ENCODE measurements at places on chromosomes 6 and 20.

- no peak for DNase-seq
Measured at GRCh38 chr20:19750101-19750606, 7.9 kb upstream of the RIN2 start.

- no peak for DNase-seq
Measured at GRCh38 chr6:69917834-69918233, 51.5 kb downstream of the COL19A1 start.

- no peak for DNase-seq
Measured at GRCh38 chr6:21384216-21384615, 209.3 kb upstream of the SOX4 start.

DNA sequence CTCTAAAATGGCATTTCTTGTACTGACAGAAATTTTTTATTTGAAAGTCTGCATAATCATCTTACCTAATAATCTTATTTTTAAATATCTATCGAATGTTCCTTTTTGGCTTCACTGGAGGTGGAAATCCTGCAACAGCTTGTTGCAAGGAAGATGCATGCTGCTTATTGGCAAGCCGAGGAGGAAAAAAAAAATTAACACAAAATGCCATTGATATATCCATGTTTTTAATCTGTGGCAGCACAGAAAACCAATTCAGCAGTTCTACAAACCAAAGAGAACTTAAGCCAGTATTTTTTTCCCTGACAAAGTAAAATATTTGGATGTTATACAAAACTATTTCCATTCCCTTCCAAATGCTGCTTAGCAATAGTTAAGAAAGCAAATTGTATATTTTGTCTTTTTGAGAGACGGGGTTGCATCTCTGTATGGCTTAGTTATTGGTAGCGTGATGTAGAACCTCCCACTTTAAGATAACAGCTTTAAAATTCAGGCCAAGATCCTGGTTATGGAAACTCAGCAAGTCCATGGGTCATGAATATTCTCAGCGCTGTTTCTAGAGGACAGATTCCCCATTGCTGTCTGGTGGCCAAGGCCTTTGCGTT lies 231.4 kb downstream of the TMEM242 start:
- DNase-seq = no peak

- DNase-seq = no peak
Measured at GRCh38 chr6:3712827-3713665, 38.5 kb downstream of the PXDC1 start.

- no peak for DNase-seq
Measured at GRCh38 chr6:90253631-90254030, 43.0 kb downstream of the BACH2 start.

- DNase-seq = no peak
Measured at GRCh38 chr20:15618110-15618509, 955.1 kb downstream of the KIF16B start.

DNA sequence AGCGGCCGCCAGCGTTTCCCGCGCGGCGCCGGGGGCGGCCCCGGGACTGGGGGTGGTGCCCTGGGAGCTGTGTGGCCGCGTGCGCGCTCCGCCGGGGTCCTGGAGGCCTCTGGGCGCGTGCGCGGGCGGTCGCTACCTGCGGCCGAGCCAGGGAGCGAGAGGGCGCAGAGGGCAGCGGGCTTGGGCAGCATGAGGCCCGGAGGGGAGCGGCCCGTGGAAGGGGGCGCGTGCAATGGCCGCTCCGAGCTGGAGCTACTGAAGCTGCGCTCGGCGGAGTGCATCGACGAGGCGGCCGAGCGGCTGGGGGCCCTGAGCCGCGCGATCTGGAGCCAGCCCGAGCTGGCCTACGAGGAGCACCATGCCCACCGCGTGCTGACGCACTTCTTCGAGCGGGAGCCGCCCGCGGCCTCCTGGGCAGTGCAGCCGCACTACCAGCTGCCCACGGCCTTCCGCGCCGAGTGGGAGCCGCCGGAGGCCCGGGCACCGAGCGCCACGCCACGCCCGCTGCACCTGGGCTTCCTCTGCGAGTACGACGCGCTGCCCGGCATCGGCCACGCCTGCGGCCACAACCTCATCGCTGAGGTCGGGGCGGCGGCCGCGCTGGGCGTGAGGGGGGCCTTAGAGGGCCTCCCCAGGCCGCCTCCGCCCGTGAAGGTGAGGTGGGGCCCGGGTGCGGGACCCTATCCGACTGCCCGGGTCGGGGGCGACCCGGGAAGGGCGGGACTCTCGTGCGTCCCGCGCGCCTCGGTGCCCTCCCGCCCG lies at the start of gene PM20D2:
Gene PM20D2 (plus strand): TSS at position 100 of the 762 bp plus-strand sequence. CDS start 90 bp downstream, at position 190.
- DNase-seq = peak; percentile 67

DNA sequence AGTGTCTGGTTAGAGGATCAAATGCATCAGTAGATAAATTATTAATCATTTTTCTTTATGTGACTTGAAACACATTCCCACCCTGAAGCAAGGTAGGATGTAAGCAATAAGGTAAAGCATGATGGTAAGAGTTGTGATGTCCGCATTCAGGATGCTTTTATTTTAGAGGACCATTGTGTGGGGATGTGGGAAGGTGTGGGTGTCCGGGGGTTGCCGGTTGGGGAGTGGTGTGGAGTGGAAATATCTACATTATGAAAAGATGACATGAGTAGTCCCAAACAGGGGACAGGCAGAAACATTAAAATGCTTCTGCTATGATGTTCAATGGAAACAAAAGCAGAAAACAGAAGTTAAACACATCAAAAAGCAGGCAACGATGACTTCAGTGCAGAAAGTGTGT lies 215.4 kb downstream of the HIVEP2 start:
- no peak for DNase-seq

GRCh38 chr20:5140195-5140594 lies 13.4 kb downstream of the CDS2 start:
- DNase-seq = no peak

DNA sequence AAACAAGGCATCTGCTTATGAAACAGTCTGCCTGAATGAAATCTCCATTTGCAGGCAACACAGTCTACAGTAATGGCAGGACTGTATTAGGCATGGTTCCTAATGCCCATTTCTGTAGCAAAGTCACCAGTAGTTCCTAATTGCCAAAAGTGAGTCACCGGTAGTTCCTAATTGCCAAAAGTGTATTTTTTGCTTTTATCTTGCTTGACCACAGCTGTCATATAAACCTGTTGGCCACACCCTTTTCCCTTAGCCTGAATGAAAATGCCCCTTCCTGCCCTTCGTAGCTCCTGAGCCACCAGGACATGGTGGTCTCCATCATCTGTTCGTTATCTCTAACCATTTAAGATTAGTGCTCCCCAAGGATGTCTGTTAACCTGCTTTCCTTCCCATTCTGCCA lies 34.5 kb downstream of the MTHFD1L start:
- DNase-seq = no peak

GRCh38 chr6:41224800-41225199 lies 3.3 kb upstream of the TREML4 start:
- DNase-seq = no peak

DNA sequence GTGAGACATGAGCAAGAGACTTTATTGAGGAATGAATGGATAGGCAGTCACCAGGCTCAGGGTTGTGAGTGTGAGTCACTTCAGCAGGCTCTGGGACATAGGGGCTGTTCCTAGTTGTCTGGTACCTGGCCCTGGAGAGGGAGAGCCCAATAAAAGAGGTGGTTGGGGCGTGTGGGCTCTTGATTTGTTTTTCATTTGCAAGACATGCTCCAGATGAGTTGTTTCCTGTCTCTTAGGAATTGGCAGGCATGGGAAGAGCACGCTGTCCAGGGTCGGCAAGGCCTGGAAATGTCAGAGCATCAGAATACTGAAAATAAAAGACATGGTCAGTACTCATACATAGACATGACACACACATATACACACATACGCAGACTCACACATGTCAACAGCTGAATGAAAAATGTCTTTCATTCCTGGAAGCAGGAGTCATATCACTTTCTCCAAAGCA lies 166.3 kb upstream of the SULF2 start:
- DNase-seq = no peak

DNA sequence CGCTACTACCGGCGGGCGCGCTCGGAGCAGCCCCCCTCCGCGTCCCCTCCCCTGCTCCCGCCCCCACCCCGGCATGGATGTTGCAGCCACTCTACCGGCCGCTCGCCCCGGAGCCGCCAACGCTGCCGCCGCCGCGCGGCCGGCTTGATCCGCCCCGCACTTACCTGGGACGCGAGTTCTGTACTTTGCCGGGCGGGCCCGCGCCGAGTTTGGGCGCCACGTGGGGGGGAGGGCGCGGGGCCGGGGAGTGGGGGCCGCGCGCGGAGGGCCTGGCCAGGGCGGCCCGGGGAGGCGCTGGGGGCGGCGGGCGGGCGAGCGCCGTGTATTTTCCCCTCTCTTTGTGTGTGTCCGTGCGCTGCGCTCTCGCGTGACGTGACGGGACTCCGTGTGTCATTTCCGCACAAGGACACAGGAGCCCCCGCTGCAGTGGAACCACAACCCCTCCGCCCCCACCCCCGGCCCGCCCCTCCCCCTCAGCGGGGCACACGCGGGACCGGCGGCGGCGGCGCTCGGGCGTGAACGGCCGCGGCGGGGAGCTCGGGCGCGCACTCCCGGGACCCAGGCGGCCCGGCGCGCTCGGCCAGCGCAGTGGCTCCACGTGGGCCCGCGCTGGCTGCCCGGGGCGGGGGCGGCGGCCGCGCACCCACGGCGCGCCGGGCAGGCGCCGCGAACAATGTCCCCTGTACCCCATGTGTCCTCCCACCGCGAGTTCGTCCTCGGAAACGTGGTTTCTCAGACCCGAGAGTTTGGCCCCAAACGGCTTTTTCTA lies at the start of gene BEND3:
Gene BEND3 (minus strand): TSS at position 590 of the 769 bp plus-strand sequence. CDS start 16,230 bp downstream, outside the sequence.
- DNase-seq = peak; percentile 13

GRCh38 chr6:55678330-55679224 lies 99.6 kb upstream of the HMGCLL1 start:
- no peak for DNase-seq

GRCh38 chr6:129451187-129451586 lies 258.8 kb downstream of the ARHGAP18 start:
- DNase-seq = no peak

- DNase-seq = no peak
Measured at GRCh38 chr20:48198929-48199451, 413.7 kb upstream of the SULF2 start.

DNA sequence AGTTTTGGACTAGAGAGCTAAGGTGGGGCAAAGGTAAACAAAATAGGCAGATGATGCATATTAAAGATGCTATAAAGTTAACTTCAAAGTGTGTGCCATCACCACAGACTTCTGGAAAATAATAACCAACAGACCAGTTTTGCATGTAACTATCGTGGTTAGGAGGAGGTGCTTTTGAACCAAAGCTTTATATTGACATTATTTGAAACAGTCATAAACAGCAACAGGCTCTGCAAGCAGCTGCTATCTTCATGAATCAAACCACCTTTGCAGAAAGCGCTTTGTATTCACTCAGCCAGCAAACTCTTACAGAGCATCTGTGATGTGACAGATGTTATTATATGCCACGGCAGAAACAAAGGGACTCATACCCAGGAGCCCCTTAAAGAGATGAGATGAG lies 81.9 kb downstream of the CRYBG1 start:
- no peak for DNase-seq

DNA sequence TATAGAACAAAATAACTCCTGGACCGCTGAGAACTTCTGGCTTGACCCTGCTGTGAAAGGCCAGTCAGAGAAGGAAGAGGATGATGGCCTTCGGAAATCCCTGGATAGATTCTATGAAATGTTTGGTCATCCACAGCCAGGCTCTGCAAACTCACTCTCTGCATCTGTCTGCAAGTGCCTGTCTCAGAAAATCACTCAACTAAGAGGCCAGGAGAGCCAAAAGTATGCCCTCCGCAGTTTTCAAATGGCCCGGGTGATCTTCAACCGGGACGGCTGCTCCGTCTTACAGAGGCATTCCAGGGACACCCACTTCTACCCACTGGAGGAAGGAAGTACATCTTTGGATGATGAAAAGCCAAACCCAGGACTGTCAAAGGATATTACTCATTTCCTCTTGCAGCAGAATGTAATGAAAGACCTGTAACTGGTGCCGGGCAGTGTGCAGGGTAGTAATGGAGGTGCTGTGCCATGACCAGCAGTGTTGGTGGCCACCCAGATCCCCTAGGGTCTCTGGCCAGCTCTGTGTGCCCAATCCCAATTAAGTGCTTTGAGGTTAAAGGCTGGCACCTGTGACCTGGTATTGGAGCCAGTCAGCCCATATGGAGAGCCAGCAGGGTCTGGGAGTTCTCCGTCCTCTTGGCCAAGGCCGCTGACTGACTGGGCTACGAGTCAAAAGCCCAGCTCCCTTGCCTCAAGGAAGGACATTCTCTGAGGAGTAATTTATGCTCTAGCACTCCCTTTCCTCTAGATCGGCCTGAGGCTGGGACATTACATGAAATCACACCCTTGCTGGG lies 87.1 kb downstream of the TRMT6 start:
- DNase-seq = no peak

DNA sequence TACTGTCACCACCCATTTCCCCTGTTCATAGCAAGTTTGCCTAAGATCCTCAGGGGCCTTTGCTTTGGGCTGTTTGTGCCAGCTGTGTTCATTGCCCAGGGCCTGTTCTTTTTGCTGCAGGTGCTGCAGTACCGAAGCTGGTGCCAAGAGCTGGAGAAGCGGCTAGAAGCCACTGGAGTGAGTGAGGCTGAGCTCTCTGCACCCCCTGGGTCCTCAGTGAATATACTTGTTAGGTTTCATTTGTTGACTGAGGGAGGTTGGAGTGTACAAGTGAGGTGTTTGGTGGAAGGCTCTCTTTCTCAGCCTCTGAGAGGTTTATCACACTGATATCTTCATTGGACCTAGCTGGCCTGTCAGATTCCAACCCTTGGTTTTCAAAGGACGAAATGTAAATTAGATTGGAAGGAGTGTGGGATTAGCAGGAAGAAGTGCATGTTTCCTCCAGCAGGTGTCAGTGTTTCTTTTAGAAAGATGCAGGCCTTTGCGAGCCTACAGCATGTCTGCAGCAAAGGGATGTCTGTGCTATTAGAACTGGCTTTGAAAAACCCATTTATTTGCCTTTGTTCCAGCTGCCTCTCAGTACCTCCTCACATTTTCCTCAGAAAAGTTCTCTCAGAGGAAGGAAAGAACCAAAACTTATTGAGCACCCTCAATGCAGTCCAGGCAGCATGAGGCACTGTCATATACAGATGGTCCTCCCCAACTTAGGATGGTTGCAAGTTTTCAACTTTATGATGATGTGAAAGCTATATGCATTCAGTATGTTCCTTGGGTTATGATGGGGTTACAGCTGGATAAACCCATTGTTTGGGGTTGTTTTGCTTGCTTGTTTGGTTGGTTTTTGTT lies 8.3 kb downstream of the CEP250 start:
- peak; percentile 56 for DNase-seq

GRCh38 chr6:20467437-20467836 lies 65.8 kb downstream of the E2F3 start:
- no peak for DNase-seq

GRCh38 chr6:42748203-42748898 lies 2.4 kb upstream of the TBCC start:
- no peak for DNase-seq

- no peak for DNase-seq
Measured at GRCh38 chr20:16491294-16491905, 81.8 kb downstream of the KIF16B start.

GRCh38 chr20:219290-220115 lies 7.6 kb upstream of the DEFB129 start:
- DNase-seq = no peak

GRCh38 chr20:63979229-63979556 lies 249 bp downstream of the SAMD10 start:
- no peak for DNase-seq

GRCh38 chr6:6390849-6391602 lies 70.6 kb upstream of the F13A1 start:
- peak; percentile 49 for DNase-seq

GRCh38 chr6:47844881-47845280 lies 63.0 kb downstream of the OPN5 start:
- DNase-seq = no peak

Measured in memory B cell (primary cell).